Calu3 (cell line): ENCODE measurements at places on chromosomes 6 and 20.

- DNase-seq = no peak
Measured at GRCh38 chr6:36676141-36677058, 2.1 kb upstream of the CDKN1A start.

DNA sequence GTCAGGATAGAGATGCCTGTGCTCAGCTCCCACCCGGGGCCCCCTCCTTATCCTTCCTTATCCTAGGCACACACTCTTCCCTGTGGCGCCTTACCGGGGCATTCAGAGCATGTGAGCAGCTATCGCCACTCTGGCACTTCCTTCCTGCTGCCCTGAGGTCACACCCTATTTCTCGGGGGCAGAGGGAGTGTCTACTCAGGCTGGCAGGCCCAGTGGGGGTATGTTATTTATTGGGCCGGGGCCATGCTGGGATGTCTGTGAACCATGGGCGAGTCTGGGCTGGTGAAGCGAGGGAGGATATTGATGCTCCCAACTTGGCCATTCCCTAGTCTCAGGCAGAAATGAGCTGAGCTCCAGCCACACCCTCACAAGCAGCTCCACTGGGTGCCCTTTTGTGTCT lies 3.9 kb upstream of the LY6G6D start:
- DNase-seq = no peak

DNA sequence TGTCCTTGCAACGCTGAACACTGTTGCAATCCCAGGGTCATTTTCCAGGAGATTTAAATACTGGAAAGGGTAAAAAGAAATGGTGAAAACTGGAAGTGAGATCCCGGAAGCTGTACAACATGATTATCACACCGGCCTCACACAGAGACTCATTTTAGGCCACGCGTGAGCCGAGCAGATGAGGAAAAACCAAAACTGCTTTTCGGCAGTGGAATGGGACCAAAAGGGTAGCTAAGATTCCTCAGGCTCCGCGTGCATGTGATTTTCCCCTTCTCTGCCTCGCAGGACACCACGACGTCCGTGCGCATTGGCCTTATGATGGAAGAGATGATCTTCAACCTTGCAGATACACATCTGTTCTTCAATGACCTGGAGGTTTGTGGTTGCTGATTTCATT lies 213.7 kb downstream of the ZMYND8 start:
- DNase-seq = no peak

- no peak for DNase-seq
Measured at GRCh38 chr6:137117581-137117980, 55.9 kb downstream of the IL22RA2 start.

DNA sequence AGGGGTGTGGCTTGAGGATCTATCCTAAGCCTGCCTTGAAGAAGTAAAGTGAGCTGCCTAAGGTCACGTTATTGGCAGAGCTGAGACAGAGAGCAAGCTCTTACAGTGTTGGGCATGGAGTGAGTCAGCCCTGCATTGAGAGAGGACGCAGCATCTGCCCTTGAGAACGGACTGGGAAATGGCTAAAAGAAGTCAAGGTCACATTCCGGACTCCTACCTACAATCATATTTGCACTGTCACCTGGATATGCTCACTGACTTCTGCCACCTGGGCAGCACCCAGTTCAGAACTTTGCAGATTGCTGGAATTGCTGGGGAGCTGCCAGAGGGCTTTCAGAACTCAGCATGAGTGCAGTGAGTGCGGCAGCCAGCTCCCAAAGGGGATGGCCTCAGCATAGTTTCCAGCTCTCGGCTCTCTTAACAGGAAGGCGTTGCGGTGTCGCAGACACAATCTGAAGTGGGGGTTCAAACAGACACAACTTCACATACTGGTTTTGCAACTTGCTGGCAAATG lies 199.3 kb upstream of the SGK1 start:
- DNase-seq = peak; percentile 30

- DNase-seq = no peak
Measured at GRCh38 chr6:5089481-5090438, 4.6 kb downstream of the PPP1R3G start.
